Neural cell (in vitro differentiated cells): ENCODE measurements at places on chromosomes 6 and 20. TPM values are rescaled to one million over a fixed set of nuclear protein-coding genes. Genes with fewer than 3 reads are reported as not detected.

The SDHAF4 gene
- 28.2 and 50.2 TPM in 2 replicates for polyA plus RNA-seq

The COL19A1 gene
- 0.16 and 0.24 TPM in 2 replicates for polyA plus RNA-seq

The EFCAB8 gene
- not detected in 2 replicates for polyA plus RNA-seq

The CLIC5 gene
- polyA plus RNA-seq, result 0.22 TPM in 1 of 2 replicates, not detected in the other

The APOBEC2 gene
- polyA plus RNA-seq, result not detected in 2 replicates

The SAMD5 gene
- 14.1 and 14.5 TPM in 2 replicates for polyA plus RNA-seq

The SAPCD1 gene
- polyA plus RNA-seq, result 1.3 TPM in 1 of 2 replicates, not detected in the other

The ADAT2 gene
- polyA plus RNA-seq, result 3.3 and 10.8 TPM in 2 replicates

The MUCL3 gene
- not detected in 2 replicates for polyA plus RNA-seq
